NCI-H1694 treated with DMSO at 0.1 percent for 48 hours (cell line): ENCODE measurements at places on chromosomes 1 and 21.

DNA sequence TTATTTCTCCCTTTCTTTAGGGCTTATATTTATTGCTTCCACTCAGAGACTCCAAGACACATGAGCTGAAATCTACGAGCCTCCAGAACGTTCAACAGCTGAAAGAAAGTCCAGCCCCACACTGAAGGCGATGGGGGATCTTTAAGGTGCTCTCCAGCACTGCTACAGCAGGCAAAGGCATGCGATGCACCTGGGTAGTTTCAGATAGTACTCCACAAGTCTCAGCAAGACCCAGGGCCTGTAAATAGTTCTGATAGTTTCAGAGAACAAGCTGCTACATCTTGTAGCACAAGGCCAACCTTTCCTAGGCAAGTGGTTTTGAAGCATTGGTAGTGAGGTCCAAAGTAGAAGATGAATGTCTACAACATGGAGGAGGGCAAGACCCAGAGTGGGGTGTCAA is 2.2 kb upstream of the HSD3B1 start:
- DNase-seq: no peak

DNA sequence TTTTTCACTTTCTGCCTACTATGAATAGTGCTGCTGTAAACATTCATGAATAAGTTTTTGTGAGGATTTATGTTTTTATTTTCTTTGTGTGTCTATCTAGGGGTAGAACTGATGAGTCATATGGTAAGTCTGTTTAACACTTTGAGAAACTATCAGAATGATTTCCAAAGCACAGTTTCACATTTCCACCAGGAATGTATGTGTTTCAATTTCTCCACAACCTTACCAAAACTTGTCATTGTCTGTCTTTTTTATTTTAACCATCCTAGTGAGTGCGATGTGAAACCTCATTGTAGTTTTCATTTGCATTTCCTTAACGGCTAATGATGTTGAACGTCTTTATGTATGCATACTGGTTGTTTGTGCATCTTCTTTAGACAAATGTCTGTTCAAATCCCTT is 23.5 kb downstream of the RNASEL start:
- DNase-seq: no peak

GRCh38 chr1:13922466-13923110 is 222.6 kb downstream of the PRDM2 start:
- DNase-seq: no peak

GRCh38 chr1:58768191-58768731 is 15.6 kb downstream of the JUN start:
- no peak for DNase-seq

DNA sequence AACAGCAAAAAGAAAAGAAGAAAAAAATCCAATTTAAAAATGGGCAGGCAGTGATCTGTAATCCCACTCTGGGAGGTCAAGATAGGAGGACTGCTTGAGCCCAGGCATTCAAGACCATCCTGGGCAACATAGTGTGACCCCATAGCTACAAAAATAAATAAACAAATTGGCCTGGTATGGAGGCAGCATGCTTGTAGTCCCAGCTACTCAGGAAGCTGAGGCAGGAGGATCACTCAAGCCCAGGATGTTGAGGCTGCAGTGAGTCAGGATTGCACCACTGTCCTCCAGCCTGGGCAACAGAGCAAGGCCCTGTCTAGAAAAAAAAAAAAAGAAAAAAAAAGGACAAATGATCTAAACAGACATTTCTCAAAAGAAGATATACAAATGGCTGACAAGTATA is 99.6 kb downstream of the EIF4G3 start:
- DNase-seq: no peak

DNA sequence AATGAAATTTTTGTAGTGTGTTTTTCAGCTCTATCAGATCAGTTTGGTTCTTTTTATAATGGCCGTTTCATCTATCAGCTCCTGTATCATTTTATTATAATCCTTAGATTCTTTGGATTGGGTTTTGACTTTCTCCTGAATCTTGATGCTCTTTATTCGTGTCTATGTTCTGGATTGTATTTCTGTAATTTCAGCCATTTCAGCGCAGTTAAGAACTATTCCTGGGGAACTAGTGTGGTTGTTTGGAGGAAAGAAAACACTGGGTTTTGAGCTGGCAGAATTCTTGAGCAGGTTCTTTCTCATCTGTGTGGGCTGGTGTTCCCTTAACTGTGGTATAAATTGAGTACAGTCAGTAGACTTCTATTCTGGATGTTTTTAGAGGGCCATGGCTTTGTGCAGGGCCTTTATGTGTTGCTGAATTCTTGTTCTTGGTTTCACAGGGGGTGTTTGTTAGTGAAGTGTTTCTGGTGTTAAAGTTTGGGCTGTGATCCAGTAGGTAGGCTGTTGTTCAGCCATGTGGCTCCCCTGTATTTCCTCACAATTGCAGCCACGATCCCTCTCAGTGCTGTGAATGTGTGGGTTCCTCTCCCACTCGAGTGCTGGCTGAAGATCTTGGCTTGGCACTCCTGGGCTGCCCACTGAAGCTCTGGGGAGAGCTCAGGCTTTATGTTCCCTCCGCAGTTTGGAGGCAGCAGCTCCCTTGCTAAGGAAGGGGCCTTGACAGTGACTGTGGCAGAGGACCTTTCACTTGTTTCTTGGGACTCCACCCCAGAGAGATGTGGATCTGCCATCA is 56.0 kb upstream of the CCDC190 start:
- DNase-seq: no peak

DNA sequence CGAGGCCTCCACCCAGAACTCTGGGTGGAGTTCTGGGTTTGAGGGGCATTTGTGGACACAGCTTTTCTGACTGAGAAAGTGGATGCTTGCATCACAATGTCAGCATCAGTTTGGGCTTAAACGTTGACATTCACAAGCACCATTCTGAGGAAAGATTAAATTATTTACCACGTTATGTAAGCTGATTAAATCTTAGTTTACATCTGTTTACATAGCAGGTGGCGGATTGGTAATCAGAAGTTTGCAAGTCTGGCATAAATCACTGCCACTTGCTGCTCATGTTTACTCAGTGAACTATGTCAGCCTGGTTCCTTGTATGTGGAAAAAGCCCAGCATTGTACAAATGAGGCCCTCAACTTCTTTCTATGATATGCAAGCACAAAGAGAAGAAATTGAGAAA is 310.1 kb downstream of the PAPPA2 start:
- DNase-seq: no peak

DNA sequence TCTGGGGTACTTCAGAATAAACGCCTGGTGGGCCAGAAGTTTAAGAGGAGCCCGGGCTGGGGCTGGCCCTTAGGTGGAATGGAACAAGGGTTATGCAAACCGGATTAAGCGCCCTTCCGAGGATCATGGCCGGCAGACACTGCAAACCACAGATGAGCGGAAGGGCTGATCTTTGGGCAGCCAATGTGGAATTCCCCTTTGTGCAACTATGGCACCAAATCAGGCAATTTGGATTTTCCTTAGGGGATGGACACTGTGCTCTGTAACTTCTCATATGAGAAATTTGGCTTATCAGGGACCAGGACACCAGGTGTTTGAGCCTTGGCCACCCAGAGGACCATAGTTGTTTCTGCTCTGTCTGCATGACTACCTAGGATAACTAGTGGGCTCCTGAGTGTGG is 5.7 kb upstream of the IL10 start:
- DNase-seq: no peak

DNA sequence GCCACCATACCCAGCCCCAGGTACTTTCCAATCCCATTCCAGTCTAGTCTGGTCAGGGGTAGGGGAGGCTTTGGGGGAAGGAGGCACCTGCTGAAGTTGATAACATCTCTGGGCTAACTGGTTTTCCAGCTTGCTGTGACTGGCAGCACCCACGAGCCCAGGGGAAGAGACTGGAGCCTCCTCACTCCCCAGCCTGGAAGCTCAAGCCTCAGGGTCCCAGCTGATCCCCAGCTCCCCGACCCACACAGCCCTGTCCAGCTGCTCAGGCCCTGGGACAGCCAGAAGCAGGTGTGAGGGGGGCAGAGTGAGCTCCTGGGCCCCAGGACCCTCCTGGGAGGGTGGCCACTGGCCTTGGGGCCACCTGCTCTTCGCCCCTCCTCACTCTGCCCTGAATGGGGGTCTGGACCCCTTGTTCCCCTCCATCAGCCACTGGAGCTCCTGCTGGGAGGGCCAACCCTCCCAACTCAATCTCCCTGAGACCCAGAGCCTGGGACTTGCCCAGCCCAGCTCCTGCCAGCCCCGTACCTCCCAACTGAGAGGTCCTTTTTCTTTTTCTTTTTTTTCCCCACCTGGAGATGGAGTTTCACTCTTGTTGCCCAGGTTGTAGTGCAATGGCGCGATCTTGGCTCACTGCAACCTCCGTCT is 23.5 kb upstream of the RNU1-4 start:
- no peak for DNase-seq
